ENCODE measurements at places on chromosomes 11 and 22.

DNA sequence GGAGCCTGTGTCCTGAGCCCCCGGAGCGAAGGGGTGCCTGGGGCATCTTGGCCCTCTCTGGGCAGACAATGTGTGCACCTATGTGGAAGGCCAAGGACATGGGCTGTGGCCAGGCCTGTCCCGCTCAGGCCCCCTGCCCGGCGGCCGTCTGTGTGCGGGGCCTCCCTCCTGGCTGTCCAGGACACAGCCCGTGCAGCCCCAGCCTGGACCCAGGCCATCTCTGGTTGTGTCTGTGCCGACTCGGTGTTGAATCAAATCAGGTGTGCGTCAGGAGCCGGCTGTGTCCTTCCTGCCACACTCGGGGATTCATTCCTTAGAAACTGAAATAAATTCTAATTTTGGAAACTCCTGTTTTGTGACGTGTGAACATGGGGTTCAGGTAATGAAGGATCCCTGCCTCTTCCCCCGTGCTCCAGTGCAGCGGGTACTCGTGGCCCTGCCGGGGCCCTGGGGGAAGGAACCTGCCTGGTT lies 1.5 kb upstream of the SELENOO start:
- no peak for DNase-seq

- DNase-seq, result no peak
These were observed 108.3 kb downstream of the PKNOX2 start for GRCh38 chr11:125272821-125273220.

GRCh38 chr11:114026355-114026754 lies 33.2 kb upstream of the ZBTB16 start:
- no peak for DNase-seq

DNA sequence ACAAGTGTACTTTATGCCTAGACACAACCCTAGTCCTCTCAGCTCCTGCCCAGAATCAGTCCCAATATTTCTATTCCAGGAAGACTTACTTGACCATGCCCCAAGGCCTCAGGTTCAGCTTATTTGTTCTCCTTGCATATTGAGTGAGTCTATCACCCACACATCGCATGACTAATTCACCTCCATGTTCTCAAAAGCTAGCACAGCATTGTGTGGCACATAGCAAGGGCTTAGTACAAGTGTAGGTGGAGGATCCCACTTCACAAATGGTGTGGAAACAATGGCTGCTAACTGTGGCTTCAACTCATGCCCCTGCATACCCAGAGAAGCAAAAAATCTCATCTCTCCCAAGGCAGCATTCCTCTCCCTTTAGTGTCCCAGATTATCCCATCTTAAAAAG lies 602.6 kb upstream of the API5 start:
- DNase-seq, result no peak

DNA sequence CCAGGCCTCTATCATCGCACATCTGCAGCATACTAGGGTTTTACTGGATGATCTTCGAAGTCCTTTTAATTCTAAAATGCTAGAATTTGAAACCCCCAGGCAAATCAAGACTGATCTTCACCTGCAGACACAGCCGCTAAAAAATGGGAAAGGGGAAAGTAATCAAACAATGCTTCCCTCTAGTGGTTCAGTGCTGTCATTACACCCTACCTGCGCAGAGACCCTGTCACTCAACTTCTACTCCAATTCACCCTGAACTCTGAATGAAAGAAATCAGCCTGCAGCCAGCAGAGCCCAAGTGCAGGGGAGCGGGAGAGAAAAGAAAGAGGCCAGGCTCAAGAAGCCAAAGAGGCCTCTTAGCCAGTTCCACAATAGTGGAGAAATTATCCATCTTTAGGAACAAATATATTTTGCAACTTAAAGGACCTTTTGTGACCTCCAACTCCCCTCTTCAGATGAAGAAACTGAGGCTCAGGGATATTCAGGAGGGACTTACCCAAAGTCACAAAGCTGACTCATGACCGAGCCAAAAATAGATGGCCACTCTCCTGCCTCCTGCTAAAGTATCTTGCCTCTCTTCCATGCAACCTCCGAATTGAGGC lies 33.0 kb downstream of the SERGEF start:
- peak; percentile 48 for DNase-seq

GRCh38 chr11:65419460-65419771 lies 3.2 kb upstream of the NEAT1 start:
- DNase-seq, result no peak

Measured in kidney (tissue), 22 donors.